Endothelial cell (in vitro differentiated cells): ENCODE measurements at places on chromosomes 4 and X. TPM values are rescaled to one million over a fixed set of nuclear protein-coding genes. Genes with fewer than 3 reads are reported as not detected.

DCHS2 gene
- total RNA-seq = not detected

DKK2 gene
- total RNA-seq = 8.0 TPM

ITIH6 gene
- 0.13 TPM for total RNA-seq

STOX2 gene
- total RNA-seq = 4.8 TPM

IGFBP7 gene
- 7.6 TPM for total RNA-seq

ADH1A gene
- not detected for total RNA-seq

MSANTD1 gene
- total RNA-seq = 0.97 TPM
